ENCODE measurements at places on chromosomes 6 and 20.

GRCh38 chr6:111484633-111484930 lies 1.6 kb upstream of the REV3L start:
- DNase-seq, result no peak

GRCh38 chr6:766625-767024 lies 73.7 kb upstream of the EXOC2 start:
- no peak for DNase-seq

- no peak for DNase-seq
Observed at GRCh38 chr6:143611580-143611979, 66.2 kb upstream of the PHACTR2 start.

- DNase-seq, result no peak
Observed at GRCh38 chr20:62635852-62636251, 6.5 kb upstream of the SLCO4A1 start.

GRCh38 chr6:31130751-31131150 lies 8.1 kb downstream of the PSORS1C2 start:
- no peak for DNase-seq

DNA sequence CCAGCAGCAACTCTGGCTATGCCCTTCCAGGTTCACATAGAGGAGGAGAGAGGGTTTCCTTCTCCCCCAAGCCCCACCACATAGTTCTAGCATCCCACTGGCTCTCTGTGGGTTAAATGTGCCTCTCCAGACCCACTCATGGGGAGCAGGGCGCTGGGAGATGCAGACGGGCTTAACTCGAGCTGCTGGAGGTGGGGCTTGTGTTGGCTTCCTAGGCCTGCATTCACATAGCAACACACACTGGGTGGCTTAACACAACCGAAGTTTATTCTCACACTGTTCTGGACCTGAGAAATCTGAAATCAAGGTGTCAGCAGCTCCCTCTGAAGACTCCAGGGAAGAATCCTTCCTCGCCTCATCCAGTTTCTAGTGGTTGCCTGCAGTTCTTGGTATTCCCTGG lies 33.6 kb downstream of the SLC2A10 start:
- DNase-seq, result no peak

GRCh38 chr6:148446681-148447080 lies 104.0 kb downstream of the SASH1 start:
- no peak for DNase-seq

DNA sequence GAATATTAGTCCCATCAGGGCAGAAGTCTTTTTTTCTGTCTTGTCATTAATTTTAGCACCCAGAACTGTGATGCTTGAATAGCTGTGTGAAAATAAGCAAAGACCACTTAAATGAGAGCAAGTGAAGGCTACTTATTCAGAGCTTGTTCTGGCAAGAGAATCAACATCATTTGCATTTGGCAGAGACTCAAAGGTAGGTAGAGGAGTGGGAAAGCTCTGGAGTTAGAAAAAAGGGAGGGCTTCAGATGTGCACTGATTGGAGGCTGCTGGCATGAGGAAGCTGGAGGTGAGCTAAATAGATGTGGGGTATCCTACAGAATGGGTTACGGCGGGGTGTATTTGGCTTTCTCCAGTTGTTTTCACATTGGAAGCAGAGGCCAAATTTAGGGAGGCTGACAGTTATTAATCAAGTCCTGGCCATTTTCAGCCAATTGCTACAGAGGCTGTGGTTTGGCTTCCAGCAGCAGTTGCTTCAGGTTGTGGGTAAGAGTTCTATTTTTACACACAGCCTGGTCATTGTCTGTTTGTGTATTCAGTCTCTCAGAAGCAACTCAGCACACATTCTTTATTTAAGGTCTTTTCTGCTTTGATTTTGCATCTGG lies 254.3 kb downstream of the BTBD3 start:
- DNase-seq, result no peak

GRCh38 chr20:44367746-44368145 lies 12.2 kb downstream of the HNF4A start:
- no peak for DNase-seq

Measured in activated CD4-positive, alpha-beta T cell treated with anti-CD3 and anti-CD28 coated beads for 24 hours (primary cell).